Stomach (tissue), 19 donors: ENCODE measurements at places on chromosomes 16 and 17. TPM values are rescaled to one million over a fixed set of nuclear protein-coding genes. Genes with fewer than 3 reads are reported as not detected.

PRR11 gene
- 6.4 TPM for total RNA-seq

ADAD2 gene
- total RNA-seq: not detected

DNA sequence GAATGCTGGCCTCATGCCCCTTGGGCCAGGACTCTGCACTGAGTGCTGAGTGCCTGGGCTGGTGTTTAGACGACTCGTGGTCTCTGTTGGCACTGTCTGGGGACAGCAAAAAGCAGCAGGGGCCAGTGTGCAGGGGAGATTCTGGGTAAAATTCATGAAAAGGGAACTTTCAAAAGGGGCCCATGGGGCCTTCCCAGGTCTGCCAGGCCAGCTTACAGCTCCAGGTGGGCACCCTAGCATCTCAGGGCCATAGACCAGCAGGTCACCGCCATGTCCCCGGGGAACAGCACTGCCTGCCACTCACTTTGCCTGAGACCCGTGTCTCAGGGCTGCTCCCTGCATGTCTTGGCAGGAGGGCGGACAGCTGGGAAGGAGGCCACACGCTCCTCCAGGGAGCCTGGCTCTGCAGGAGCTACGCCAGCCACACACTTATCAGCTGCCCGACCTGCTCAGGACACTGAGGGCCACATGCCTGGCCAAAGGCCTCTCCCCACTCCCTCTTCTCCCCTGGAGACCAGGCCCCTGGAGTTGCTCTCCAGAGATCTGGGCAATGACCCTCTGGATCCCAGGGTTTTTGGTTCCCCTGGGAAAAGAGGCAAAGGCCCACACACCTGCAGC is 8.8 kb upstream of the FASN start:
- H3K27ac ChIP-seq: peak overlapping the region; percentile 98
- H3K4me3 ChIP-seq: peak overlapping the region; percentile 23
- DNase-seq: no peak
- H3K36me3 ChIP-seq: no peaks in the 10 kb centered on the region

DNA sequence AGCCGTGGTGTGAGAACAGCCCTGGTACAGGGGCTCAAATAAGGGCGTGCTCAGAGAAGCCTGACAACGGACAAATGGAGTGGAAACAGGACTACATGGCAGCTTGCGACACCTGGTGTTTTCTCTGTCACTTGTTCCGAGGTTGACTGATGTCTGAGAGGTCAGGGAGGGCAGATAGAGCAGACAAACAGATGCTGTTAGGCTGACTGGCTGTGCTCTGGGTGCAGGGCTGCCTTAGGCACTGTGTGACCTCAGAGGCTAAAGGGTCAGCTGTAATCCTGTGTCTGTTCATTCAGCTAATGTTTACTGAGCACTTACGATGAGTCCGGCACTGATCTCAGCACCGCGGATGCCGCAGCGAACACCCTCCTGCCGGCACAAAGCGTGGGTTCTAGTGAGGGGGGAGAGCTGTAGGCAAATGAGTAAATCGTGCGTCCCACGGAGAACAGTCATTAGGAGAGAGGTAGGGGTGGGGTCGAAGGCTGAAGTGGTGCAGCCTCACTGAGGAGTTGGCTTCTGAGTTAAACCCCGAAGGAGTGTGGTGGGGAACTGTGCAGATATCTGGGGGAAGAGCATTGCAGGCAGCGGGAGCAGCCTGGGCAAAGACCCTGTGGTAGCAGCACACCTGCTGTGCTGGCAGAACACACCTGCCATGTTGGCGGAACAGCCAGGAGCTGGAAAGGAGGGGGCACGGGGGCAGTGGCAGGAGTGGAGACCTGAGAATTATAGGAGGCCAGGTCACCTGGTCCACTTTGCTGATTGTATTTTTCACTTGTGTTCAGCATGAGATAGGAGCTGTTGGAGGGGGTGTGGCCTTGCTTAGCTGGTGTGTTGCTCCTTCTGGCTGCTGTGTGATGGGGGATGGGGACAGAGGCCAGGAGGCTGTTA is 35.0 kb downstream of the GPT2 start:
- no peak overlapping the region for H3K4me3 ChIP-seq
- peaks cover 48% of the 10 kb centered on the region for H3K4me1 ChIP-seq
- H3K27ac ChIP-seq: peak overlapping the region; percentile 73
- peak; percentile 79 for DNase-seq

- no peak overlapping the region for H3K27ac ChIP-seq
- no peaks in the 10 kb centered on the region for H3K27me3 ChIP-seq
- H3K4me3 ChIP-seq: no peak overlapping the region
- H3K4me1 ChIP-seq: peaks cover 64% of the 10 kb centered on the region
- peaks cover 8% of the 10 kb centered on the region for H3K36me3 ChIP-seq
- DNase-seq: no peak
These were observed 71.3 kb downstream of the KANSL1 start for GRCh38 chr17:46121841-46122485.

- no peak overlapping the region for H3K4me3 ChIP-seq
- H3K4me1 ChIP-seq: peaks cover 33% of the 10 kb centered on the region
- H3K36me3 ChIP-seq: no peaks in the 10 kb centered on the region
- H3K27me3 ChIP-seq: no peaks in the 10 kb centered on the region
- no peak for DNase-seq
These were observed 18.1 kb downstream of the ITPRIPL2 start for GRCh38 chr16:19131825-19132218.

GRCh38 chr16:22660441-22661160 is 149.9 kb downstream of the NPIPB5 start:
- DNase-seq: no peak
- no peaks in the 10 kb centered on the region for H3K36me3 ChIP-seq
- H3K27ac ChIP-seq: no peak overlapping the region
- H3K27me3 ChIP-seq: peaks cover 52% of the 10 kb centered on the region
- no peak overlapping the region for H3K4me3 ChIP-seq
